Cardiac ventricle fibroblast (primary cell): ENCODE measurements at places on chromosomes 6 and 20. TPM values are rescaled to one million over a fixed set of nuclear protein-coding genes. Genes with fewer than 3 reads are reported as not detected.

CST5 gene
- total RNA-seq, result not detected in 2 replicates

COL19A1 gene
- not detected in 2 replicates for total RNA-seq

EMILIN3 gene
- total RNA-seq, result 0.20 and 0.31 TPM in 2 replicates

BPIFB1 gene
- 0.50 TPM in 1 of 2 replicates, not detected in the other for total RNA-seq

AIF1 gene
- total RNA-seq, result not detected in 2 replicates

WFDC5 gene
- total RNA-seq, result not detected in 2 replicates

CYP24A1 gene
- total RNA-seq, result not detected in 2 replicates

SCUBE3 gene
- total RNA-seq, result 2.1 and 2.9 TPM in 2 replicates

FAM162B gene
- 1.3 and 2.4 TPM in 2 replicates for total RNA-seq

ADGRF1 gene
- not detected in 2 replicates for total RNA-seq

TNF gene
- not detected in 2 replicates for total RNA-seq

CSE1L gene
- total RNA-seq, result 34.8 and 42.1 TPM in 2 replicates

PROKR2 gene
- total RNA-seq, result not detected in 2 replicates

HRH3 gene
- total RNA-seq, result not detected in 2 replicates

ULBP2 gene
- 0.62 and 1.8 TPM in 2 replicates for total RNA-seq

C6orf52 gene
- not detected in 2 replicates for total RNA-seq

MGME1 gene
- 5.4 and 9.4 TPM in 2 replicates for total RNA-seq

PTGIS gene
- 33.8 and 35.1 TPM in 2 replicates for total RNA-seq

CYP39A1 gene
- total RNA-seq, result 0.05 and 0.19 TPM in 2 replicates

CRISP2 gene
- total RNA-seq, result not detected in 2 replicates

SAMD3 gene
- 0.78 TPM in 1 of 2 replicates, not detected in the other for total RNA-seq
